ENCODE measurements at places on chromosomes 1 and 21.
A peak's percentile ranks its signal among the peaks of the same experiment; 100 is the strongest.

- no peak for DNase-seq
These were observed 665.1 kb upstream of the PLXNA2 start for GRCh38 chr1:208909011-208909984.

- DNase-seq, result no peak
These were observed 118.7 kb downstream of the SLC5A9 start for GRCh38 chr1:48341221-48341620.

DNA sequence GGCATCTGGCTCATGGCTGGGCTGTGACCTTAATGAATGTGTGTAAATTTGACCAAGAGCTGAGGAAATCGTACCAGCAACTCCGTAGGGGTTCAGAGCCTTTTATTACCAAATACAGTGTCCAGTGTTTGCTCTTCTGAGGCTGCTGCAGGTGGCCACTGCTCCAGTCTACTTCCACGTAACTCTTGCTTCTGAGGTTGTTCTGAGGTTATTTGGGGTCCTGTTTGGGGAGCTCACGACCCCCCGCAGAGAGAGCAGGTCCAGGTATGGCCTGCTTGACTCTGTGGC lies 33.6 kb downstream of the MAN1C1 start:
- DNase-seq, result no peak

- no peak for DNase-seq
These were observed 183.9 kb downstream of the C1orf94 start for GRCh38 chr1:34360574-34360973.

DNA sequence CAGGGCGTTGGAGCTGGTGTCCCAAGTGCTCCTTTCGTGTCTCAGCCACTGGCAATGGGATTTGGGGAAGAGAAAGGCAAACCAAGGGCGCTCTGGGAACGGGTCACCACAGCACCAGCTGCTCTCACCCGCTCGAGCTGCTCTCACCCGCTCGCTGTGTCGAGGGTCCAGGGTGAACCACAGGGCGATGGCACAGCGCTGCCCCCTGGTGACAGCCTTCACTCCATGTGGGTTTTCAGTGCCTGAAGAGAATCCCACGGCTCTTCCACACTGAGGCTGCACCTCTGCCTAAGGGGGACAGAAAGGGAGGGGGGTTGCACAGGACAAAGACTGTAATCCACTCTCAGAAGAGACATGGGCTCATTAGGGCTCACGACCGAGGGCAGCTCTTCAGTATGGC lies 7.1 kb upstream of the CLDN19 start:
- DNase-seq, result peak; percentile 18

DNA sequence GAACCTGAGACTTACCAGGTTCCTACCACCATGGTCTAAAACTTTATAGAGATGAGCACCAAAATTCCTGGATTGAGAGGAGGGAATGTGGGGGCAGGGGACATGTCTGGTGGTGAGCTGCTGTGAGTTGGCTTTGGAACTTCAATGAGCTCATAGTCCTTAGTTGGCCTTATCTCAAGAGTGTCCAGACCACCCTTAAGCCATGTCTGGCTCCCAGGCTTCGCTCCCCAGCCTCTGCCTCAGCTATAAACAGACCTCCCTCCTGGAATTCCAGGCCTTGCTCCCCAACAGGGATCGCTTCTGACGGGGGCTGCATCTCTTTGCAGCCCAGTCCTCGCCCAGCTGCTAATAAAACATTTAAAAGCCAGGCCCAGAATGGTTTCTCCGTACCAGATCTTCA lies 19.5 kb downstream of the ATF3 start:
- DNase-seq, result no peak

DNA sequence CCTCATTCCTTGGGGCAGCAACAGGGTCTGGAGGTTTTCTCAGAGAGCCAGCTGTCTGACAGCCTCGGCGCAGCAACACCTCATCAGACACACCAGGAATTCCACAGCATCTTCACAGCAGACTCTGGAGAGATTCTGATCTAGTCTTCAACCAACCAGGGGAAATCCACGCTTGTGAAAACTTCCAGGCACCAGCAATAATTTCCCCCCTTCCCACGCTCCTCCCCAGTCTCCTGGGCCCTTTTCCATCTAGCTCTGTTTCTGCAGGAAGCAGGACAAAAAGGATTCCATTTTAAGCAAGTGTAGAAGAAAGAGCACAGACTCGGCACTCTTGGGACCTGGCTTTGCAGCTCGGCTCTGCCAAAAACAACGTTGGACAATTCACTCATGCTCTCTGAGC lies 44.3 kb upstream of the CAPZB start:
- DNase-seq, result no peak

DNA sequence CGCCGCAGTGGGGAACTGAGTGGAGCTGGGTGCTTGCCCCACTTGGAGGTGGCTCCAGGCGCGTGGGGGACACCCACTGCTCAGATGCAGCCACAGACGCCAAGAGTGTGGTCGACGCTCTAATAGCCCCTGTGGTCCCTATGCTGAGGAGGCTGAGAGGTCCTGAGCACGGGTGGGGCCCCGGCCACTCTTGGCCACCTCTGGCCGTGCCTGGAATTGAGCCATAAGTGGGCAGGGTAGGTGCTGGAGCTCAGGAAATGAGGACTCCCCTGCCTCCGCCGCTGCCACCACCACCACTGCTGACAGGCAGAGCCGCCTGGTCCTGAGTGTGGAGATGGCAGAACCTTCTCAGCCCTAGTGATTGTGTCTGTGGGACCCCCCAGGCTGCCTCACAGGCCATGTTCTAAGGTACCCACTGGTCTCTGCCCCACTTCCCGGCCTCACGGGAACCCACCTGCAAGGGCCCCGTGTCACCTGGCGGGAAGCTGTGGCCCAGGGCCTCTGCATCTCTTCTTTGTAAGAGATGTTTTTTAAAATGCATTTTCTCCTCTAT lies 34.6 kb upstream of the DIP2A start:
- DNase-seq, result no peak

DNA sequence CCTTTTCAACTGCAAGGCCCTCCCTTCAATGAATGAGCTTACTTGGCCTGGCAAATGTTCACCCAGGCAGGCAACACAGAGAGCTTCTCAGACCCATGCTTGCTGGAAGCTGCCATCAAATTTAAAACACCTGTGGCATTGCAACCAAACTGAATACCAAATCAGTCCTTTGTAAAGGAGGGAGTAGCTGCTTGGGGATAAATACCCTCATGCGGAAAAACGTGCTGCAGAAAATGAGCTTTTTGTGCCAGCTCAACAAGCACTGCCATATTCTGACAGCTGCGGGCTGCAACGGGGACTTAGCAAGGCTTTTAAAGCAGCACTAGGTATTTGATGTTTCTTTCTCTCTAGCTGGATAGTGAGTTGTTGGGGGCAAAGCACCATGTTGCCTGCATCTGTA lies 119.7 kb downstream of the PLPPR4 start:
- DNase-seq, result no peak

Data from inflammatory macrophage treated with lipopolysaccharide for 4 hours (primary cell).